ENCODE measurements at places on chromosomes 7 and 10. TPM values are rescaled to one million over a fixed set of nuclear protein-coding genes. Genes with fewer than 3 reads are reported as not detected.

Gene MGMT
- total RNA-seq = 14.8 TPM

Gene TUBB8
- 0.11 TPM for total RNA-seq

Gene AZGP1
- total RNA-seq = not detected

Gene TWIST1
- 0.87 TPM for total RNA-seq

Gene CPVL
- 0.33 TPM for total RNA-seq

Gene UTF1
- not detected for total RNA-seq

Gene COL26A1
- not detected for total RNA-seq

Gene ANKRD1
- total RNA-seq = 92.0 TPM

Gene RET
- total RNA-seq = 0.17 TPM

Gene GSTO2
- total RNA-seq = 1.0 TPM

Gene PVRIG
- not detected for total RNA-seq

Gene PNLIPRP3
- total RNA-seq = not detected

Gene CCL24
- not detected for total RNA-seq

Gene MAGI2
- total RNA-seq = 0.60 TPM

Gene C7orf57
- not detected for total RNA-seq

Gene SOSTDC1
- not detected for total RNA-seq

Gene GIMAP1
- 21.1 TPM for total RNA-seq

Gene KCNIP2
- 0.09 TPM for total RNA-seq

Gene CFAP43
- total RNA-seq = 0.17 TPM

Gene TRPV5
- total RNA-seq = not detected

Gene CYP2C19
- not detected for total RNA-seq

Gene CDNF
- total RNA-seq = 1.0 TPM

Gene GLI3
- total RNA-seq = under 0.01 TPM

Measured in dermis lymphatic vessel endothelial cell (primary cell).